Ureter (tissue), 1 donor: ENCODE measurements at places on chromosomes 3 and 15. TPM values are rescaled to one million over a fixed set of nuclear protein-coding genes. Genes with fewer than 3 reads are reported as not detected.

Gene RFTN1
- 24.4 TPM for total RNA-seq

Gene ROBO2
- total RNA-seq, result 0.39 TPM

Gene CLRN1
- total RNA-seq, result not detected

DNA sequence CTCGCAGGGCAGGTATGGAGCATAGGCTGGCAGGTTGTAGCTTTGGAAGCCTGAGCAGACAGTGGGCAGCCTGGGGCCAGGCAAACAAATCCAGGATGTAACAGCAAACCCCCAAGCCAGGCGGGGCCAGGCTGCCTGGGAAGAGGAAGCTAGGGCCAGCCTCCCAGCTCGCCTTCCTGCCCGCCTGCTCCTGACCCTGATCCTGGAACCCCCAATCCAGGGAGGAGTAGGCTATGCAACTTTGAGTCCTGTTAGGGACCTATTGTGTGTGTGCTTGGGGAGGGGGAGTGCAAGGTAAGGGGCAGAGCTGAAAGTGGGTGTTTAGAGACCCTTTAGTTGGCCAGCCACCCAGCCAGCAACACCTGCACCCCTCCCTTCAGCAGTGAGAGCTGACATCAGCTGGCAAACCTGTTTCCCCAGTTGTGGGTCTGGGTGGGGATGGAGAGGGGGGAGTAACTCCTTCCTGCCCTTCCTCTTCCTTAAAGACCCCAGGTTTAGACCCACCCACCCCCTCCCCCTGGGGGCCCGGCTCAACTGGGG is 2.5 kb downstream of the NBEAL2 start:
- peak; percentile 82 for DNase-seq

Gene ADAMTS17
- total RNA-seq, result 10.6 TPM

DNA sequence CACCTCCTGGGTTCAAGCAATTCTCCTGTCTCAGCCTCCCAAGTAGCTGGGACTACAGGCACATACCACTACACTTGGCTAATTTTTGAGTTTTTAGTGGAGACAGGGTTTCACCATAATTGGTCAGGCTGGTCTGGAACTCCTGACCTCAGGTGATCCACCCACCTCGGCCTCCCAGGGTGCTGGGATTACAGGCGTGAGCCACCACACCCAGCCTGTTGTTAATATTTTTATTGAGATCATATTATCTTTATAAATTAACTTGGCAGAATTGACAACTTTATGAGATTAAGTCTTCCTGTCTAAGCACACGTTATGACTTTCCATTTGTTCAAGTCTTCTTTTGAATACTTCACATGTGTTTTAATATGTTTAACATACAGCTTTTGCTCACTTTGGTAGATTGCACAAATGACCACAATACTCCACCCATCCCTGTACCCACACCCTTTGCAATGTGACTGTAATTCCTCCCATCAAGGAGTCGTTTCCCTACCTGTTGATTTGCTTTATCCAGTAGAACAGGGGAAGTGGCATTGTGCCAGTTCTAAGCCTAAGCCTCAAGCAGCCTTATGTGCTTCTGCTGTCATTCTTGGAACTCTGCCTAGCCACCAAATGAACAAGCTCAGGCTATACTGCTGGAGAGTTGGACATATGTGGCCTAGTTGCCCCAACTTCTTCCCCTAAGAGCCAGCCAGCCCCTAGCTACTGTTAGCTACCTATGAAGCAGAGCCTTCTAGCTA is 8.2 kb downstream of the XYLB start:
- DNase-seq, result no peak

DNA sequence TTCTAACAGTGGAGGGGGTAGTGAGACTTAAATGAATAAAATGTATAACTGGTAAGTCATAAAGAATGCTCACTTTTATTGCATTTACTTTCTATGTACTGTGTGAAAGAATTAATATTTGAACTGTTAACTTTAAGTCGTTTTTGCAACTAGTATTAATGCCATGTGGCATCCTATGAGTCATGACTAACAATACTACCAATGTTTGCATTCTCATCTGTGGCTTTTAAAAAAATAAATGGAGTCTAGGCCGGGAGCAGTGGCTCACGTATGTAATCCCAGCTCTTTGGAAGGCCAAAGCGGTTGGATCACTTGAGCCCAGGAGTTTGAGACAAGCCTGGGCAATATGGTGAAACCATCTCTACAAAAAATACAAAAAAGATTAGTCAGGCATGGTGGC is 5.2 kb downstream of the C3orf49 start:
- DNase-seq, result no peak

Gene SYNPR
- not detected for total RNA-seq

Gene C3orf70
- 19.0 TPM for total RNA-seq

- DNase-seq, result no peak
Observed at GRCh38 chr3:153740109-153740508, 381.1 kb upstream of the ARHGEF26 start.

- DNase-seq, result no peak
Observed at GRCh38 chr3:125168711-125169393, 43.7 kb downstream of the SLC12A8 start.

DNA sequence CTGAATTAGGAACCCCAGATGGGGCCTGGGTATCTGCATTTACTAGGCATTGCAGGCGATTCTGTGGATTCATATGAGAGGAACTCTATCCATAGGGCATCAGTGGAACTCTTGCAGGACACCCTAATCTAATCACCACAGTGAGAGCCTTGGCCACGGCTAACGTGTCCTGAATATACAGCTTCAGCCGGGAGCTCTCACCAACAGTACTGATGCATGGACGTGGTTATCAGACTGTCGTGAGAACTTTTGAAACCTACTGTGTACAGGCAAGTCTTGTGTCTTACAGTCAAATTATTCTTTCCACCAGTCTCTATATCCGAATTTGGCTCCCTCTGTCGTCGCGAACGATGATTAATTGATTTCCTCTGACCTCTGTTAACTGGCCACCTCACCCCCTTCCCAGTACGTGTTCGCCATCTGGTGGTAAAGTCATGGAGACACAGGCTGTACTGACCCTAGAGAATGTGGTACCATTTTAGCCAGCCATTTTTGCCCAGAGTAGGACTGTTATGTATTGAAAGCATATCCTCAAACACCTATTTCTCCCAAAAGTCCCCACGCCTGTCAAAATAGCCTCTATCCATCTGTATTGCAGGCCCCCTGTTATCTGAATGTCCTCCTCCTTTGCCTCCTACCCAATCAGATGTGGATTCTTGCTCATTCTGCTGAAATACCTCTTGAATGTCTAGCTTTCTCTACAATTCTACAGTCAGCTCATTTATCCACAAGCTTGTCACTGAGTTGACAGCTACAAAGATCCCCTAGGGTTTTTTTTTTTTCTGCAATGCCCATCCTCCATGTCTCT is 39.7 kb downstream of the GLDN start:
- DNase-seq, result peak; percentile 71

- DNase-seq, result no peak
Observed at GRCh38 chr15:65066635-65067316, 1.0 kb downstream of the RASL12 start.

Gene GOLGA8O
- total RNA-seq, result 4.5 TPM

Gene GASK1A
- 14.6 TPM for total RNA-seq

Gene CHDH
- total RNA-seq, result 0.60 TPM

GRCh38 chr15:89809093-89809786 is 5.4 kb downstream of the ANPEP start:
- DNase-seq, result no peak

Gene GTF2E1
- total RNA-seq, result 20.2 TPM

DNA sequence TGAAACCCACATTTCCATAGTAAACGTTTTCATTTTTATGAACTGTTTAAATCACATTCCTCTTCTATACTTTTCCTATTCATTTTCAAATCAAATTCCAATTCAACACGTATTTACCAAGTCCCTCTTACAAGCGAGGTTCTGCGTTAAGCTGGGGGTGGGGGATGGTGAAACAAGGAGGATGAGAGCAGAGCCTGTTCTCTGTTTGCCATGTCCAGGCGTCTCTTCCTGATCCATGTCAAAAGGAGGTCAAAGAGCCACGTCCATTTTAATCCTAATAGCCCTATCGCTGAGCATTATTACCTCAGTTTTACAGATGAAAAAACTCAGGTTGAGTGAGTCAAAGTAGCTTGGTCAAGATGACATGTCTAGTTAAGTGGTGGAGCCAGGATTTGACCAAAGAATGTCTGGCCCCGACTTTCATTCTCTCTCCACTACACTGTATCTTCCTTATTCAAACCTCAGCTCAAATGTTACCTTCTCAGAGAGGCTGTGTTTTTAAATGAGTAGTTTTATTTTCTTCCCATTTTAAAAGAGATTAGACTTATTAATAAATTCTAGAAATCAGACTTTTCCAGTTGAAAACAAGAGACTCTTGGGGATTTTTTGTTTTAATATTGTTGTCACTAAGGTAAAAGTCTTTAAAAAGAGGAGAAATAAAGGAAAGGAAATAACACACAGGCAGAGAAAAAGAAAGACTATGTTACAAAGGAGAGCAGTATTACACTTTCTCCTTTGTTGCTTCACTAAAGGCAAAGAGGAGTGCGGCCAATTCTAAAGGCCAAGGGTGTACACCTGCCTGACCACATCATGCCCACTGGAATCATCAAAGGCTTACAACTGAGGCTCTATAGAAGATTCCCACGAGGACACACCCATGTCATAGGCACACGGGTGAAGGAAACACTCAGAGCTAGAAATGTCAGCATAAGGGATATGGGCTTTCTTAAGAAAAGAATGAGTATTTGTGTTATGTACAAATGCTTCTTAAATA is 42.4 kb downstream of the MYO5A start:
- DNase-seq, result no peak

DNA sequence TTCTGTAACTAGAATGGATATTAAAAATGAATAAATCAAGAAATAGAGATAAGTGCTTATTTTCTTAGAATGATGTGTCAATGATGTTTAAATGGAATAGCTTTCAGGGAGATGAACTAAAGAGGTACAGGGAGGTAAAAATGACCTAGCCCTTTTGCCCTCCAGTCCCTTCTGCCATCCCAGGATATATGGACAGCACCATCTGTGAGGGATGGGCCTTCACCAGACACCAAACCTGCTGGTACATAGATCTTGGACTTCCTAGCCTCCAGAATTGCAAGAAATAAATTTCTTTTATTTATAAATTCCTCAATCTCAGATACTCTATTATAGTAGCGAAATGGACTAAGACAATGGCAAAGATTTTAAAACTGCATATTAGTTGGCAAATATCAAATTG is 352.0 kb upstream of the THBS1 start:
- DNase-seq, result no peak

DNA sequence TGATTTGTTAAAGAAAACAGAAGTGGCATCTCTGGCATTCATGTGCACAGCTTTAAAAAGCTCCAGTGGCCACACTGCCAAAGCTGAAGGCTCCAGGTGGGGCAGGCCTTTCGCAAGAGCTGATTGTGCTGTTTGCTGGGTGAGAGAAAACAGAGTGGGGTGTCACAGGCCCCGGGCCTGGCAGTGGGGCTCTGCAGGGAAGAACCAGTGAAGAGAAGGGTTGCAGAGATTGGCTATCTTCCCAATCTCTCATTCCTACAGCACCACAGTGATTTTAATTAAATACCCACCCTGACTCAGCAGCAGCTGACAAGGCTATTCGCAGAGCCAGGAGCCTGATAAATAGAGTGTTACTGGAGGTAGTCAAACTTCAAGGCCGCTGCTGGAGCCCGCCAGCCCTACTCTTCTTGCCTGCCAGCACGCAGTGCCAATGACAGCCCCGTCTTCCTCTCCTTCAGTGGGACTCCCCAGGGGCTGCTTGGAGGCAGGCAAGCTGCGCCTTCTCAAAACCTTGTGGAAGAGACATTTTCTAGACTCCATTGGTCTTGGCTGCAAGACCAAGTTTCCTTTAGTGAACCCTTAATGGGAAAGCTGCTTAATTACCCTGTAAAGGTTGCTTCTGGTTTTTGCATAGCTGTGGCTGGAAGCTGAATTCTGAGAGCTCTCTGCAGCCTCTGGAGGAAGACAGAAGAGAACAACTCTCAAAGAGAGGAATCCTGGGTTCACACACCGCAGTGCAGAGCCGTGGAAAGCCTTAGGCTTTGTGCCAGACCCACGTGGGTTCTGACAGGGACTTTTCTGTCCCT is 225.8 kb upstream of the SLCO3A1 start:
- no peak for DNase-seq
